ENCODE measurements at places on chromosomes 1 and 21.
A peak's percentile ranks its signal among the peaks of the same experiment; 100 is the strongest.

DNA sequence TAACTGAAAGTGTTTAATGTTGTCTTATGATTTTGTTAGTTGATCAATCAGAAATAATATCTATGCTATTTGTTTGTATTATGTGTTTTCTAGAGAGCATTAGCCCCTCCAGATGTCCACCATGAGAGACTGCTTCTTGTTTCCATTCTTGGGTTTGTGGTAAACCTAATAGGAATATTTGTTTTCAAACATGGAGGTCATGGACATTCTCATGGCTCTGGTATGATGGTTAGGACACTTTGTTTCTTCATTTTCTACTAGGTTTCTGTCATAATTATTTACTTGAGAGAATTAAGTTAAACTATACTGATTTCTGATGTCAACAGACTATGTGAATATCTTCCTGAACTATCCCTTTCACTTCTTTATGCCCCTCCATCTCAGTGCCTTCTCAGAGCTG is 16.1 kb downstream of the SLC30A7 start:
- no peak for DNase-seq
- H3K27me3 ChIP-seq: no peaks in the 10 kb centered on the region
- no peak overlapping the region for H3K27ac ChIP-seq
- H3K4me3 ChIP-seq: no peak overlapping the region

- no peak overlapping the region for H3K27ac ChIP-seq
- H3K4me1 ChIP-seq: no peaks in the 10 kb centered on the region
- no peaks in the 10 kb centered on the region for H3K27me3 ChIP-seq
- no peak for DNase-seq
- H3K36me3 ChIP-seq: no peaks in the 10 kb centered on the region
Observed at GRCh38 chr1:79848316-79848715, 841.8 kb upstream of the ADGRL4 start.

DNA sequence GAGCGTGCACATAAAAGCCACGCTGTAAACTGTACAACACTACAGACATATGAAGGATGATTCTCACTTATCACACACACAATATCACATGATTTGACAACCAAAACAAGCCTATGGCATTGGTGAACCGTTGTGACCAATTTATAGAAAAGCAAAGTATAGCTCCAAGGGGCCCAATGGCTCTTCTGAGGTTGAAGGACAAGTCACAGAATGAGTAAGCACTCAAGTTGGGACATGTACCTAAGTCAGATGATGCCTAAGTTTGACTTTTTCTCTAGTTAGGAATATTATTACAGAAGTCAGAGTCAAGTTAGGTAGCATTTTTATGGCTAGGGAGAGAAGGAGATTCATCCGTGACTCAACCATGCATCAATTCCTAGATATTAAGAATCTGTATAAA is 45.7 kb downstream of the PLPP3 start:
- H3K4me3 ChIP-seq: no peak overlapping the region
- H3K36me3 ChIP-seq: no peaks in the 10 kb centered on the region
- no peaks in the 10 kb centered on the region for H3K27me3 ChIP-seq
- H3K27ac ChIP-seq: no peak overlapping the region
- H3K4me1 ChIP-seq: peaks cover 7% of the 10 kb centered on the region
- DNase-seq: no peak

- peaks cover 7% of the 10 kb centered on the region for H3K4me1 ChIP-seq
- H3K27ac ChIP-seq: no peak overlapping the region
- H3K4me3 ChIP-seq: no peak overlapping the region
- peaks cover 57% of the 10 kb centered on the region for H3K36me3 ChIP-seq
- no peaks in the 10 kb centered on the region for H3K27me3 ChIP-seq
- no peak for DNase-seq
Observed at GRCh38 chr1:53321366-53321765, 6.5 kb downstream of the LRP8 start.

- no peak overlapping the region for H3K4me3 ChIP-seq
- H3K27me3 ChIP-seq: no peaks in the 10 kb centered on the region
- H3K4me1 ChIP-seq: peaks cover 41% of the 10 kb centered on the region
- DNase-seq: no peak
- H3K27ac ChIP-seq: no peak overlapping the region
Observed at GRCh38 chr1:38031513-38031866, 15.1 kb downstream of the POU3F1 start.

DNA sequence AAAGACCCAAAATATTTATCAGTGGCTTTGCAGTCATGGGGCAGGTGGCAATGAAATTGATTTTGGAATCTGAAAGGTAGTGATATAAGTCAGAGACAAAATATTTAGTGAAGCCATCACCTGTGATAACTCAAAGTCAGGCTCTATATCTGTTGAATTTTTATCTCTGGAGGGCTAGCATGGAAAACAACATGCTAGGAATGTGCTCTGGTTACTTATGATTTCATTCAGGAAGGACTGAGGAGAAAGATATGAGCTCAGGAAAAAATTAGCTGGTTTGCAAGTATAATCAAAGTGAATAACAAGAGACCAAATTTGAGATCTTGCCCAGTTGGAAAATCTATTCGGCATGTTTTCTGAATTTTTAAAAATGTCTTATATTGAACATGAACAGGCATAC is 364.6 kb upstream of the LRRC7 start:
- no peaks in the 10 kb centered on the region for H3K4me1 ChIP-seq
- H3K4me3 ChIP-seq: no peak overlapping the region
- no peak overlapping the region for H3K27ac ChIP-seq

DNA sequence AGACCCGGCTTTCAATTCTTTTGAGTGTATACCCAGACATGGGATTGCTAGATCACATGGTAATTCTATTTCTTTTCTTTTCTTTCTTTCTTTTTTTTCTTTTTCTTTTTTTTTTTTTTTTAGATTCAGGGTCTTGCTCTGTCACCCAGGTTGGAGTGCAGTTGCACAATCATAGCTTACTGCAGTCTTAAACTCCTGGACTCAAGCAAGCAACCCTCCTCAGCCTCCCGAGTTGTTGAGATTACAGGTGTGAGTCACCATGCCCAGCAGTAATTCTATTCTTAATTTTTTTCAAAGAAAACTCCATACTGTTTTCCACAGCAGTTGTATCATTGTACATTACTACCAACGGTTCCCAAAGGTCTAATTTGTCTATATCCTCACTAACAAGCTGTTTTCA is 13.5 kb upstream of the RNF186 start:
- no peak overlapping the region for H3K27ac ChIP-seq
- no peaks in the 10 kb centered on the region for H3K4me1 ChIP-seq
- no peak for DNase-seq
- H3K36me3 ChIP-seq: no peaks in the 10 kb centered on the region
- no peaks in the 10 kb centered on the region for H3K27me3 ChIP-seq

GRCh38 chr1:36863061-36863460 is 171.3 kb downstream of the GRIK3 start:
- no peak for DNase-seq
- H3K27me3 ChIP-seq: no peaks in the 10 kb centered on the region
- no peaks in the 10 kb centered on the region for H3K36me3 ChIP-seq
- H3K4me3 ChIP-seq: no peak overlapping the region
- no peak overlapping the region for H3K27ac ChIP-seq

- H3K4me1 ChIP-seq: no peaks in the 10 kb centered on the region
- H3K36me3 ChIP-seq: no peaks in the 10 kb centered on the region
- H3K27me3 ChIP-seq: no peaks in the 10 kb centered on the region
- no peak overlapping the region for H3K4me3 ChIP-seq
- DNase-seq: no peak
Observed at GRCh38 chr1:152919071-152919470, 10.7 kb downstream of the IVL start.

DNA sequence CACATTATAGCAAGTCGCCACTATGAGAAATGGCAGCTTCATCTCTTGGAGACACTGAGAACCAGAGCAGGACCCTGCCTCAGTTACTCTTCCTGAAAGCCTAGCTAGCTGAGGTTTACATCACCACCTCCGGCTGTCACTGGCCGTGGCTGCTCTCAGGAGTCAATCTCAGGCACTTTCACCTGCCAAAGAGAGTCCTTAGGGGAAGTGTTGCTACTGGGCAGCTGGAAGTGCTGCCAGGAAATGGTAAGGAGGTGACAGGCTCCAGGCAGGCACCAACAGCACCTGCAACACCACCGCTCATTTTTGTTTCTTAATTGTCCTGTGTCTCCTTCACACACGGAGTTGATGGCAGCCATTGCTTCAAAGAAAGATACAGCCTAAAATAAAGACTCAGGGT is 92.5 kb downstream of the DSCAM start:
- no peaks in the 10 kb centered on the region for H3K36me3 ChIP-seq
- H3K4me1 ChIP-seq: no peaks in the 10 kb centered on the region
- no peaks in the 10 kb centered on the region for H3K27me3 ChIP-seq
- H3K27ac ChIP-seq: no peak overlapping the region
- H3K4me3 ChIP-seq: no peak overlapping the region

- no peaks in the 10 kb centered on the region for H3K27me3 ChIP-seq
Observed at GRCh38 chr1:182196897-182197870, 135.7 kb upstream of the ZNF648 start.

GRCh38 chr1:206048582-206048981 is 4.4 kb upstream of the RHEX start:
- no peak for DNase-seq
- H3K27me3 ChIP-seq: no peaks in the 10 kb centered on the region
- no peaks in the 10 kb centered on the region for H3K4me1 ChIP-seq
- no peaks in the 10 kb centered on the region for H3K36me3 ChIP-seq
- no peak overlapping the region for H3K27ac ChIP-seq

DNA sequence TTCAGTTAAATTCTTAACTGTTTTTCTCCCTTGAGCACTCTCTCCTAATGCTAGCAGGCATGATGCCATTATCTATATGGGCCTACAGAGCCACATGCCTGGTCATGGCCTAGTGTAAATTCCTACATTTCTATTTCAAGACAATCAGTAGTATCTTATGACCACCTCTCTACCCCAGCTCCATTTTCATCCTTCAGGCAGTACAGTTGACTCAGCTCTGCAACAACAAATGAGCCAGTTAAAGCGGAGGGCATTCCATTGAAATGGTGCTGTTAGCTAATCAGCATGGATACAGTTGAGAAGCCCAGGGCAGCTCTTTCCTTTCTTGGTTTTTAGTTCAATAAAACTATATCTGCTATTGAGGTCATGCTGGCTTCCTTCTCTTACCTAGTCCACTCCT is 150.0 kb downstream of the PPP1R12B start:
- no peaks in the 10 kb centered on the region for H3K27me3 ChIP-seq
- H3K27ac ChIP-seq: no peak overlapping the region
- no peak for DNase-seq
- H3K36me3 ChIP-seq: peaks cover 7% of the 10 kb centered on the region
- H3K4me1 ChIP-seq: no peaks in the 10 kb centered on the region

DNA sequence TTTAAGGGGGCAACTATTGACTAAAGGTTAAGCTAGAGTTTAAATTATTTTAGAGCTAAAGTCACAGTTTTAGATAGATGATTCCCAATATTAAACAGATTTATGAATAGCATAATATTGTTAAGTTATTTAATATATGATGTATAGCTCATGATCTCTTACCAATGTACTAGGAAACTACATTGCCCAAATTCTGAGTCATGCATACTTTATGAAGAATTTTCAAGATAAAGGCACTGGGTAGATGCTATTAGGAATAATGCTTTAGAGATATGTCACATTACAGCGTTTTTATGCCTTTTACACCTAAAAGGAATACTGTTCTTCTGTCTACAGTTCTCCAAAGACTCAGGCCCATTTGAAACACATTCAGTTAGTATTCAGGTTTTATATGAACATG is 215.1 kb downstream of the NCAM2 start:
- H3K4me3 ChIP-seq: no peak overlapping the region
- H3K36me3 ChIP-seq: no peaks in the 10 kb centered on the region
- H3K27me3 ChIP-seq: peaks cover 11% of the 10 kb centered on the region
- no peak overlapping the region for H3K27ac ChIP-seq

DNA sequence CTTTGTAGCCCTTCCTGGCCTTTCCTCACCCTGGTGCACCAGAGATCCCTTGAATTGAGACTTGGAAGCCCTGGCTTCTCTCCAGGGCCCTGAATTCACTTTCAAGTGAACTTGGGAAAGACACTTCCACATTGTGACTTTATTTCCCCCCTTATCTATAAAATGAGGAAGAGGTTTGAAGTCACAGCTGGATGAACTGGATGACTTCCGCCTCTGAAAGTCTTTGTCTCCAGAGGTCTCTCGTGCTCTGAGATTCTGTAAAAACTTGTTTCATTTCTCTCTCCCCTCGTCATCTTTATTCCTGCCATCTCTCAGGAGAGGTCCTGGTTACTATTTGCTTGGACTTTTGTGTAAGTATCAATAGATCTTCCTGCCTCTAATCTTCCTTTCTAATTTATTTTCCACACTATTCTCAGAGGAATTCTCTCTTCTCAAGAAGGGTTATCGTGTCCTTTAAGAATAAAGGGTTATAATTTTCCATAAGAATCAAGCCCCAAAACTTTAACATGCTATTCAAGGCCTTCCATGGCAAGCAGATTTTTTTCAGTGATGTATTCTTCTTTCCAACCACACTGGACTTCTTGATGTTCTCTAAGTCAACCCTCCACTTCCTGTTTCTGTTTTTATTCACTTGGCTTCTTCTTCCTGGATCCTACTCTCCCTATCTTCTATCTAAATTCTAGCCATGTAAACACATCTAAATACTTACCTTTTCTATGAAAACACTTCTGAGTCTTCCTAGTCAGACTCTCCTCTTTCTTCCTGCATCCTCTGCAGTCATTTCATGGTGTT is 6.5 kb upstream of the RPTN start:
- peak overlapping the region; percentile 28 for H3K27ac ChIP-seq
- no peak for DNase-seq
- H3K36me3 ChIP-seq: no peaks in the 10 kb centered on the region
- peaks cover 45% of the 10 kb centered on the region for H3K4me1 ChIP-seq

DNA sequence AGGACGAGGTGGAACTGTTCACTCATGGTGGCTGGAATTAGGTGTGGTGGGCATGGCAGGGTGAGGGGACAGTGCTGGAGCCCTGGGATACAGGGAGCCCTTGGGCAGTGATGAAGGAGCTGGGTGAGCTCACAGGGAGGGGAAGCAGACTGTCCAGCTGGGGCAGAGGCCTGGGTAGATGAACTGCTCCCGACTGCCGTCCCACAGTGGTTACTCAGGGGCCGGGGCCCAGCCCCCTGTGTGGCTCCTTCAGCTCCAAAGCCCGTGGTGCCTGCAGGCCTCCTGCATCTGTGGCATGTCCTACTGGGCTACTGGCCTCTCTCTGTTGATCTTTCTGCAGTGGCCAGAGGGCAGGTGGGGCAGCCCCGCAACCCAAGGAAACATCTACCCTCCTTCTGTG is 661.1 kb downstream of the NPHP4 start:
- H3K27me3 ChIP-seq: no peaks in the 10 kb centered on the region
- no peaks in the 10 kb centered on the region for H3K36me3 ChIP-seq

GRCh38 chr1:234710381-234710780 is 100.4 kb upstream of the IRF2BP2 start:
- no peaks in the 10 kb centered on the region for H3K36me3 ChIP-seq
- H3K4me3 ChIP-seq: no peak overlapping the region
- DNase-seq: no peak
- no peaks in the 10 kb centered on the region for H3K27me3 ChIP-seq
